ENCODE measurements at places on chromosomes 5 and 9.

GRCh38 chr5:62283005-62283404, 23.0 kb upstream of the KIF2A start:
- no peak for DNase-seq

DNA sequence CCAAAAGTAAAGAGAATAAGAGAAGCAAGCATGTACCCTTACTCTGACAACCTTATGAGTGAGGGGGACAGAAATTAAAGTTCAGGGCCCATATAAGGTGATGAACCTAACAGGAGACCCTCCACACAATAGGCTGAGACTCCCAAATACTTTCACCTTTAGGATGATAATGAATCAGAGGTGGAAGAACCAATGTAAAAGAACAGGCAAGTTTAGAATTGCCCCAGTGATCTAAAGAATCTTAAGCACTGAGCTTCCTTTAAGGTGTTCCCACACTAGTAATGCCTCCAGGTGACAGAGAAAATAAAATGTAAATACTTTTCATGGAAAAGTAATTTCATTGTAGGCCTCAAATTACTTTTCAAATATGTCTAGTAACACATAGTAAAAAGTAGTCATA, 8.2 kb upstream of the FAM151B start:
- no peak for DNase-seq

DNA sequence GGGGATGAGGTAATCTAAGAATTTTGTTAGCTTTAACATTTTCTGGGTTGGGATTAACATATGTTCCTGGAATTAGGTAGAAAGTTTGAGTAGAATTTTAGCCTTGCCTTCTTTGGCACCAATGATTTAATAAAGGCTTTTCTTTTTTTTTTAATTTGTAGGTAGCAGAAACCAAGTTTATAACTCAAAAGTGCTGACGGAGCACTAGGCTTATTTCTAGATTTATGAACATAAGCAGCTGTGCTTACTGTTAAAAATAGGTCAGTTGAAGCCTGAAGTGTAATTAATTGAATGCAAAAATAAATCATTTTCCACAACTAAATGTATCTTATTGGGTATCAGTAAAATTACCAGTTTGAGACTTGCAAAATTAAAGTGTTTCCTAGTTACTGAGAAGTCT, 62.4 kb downstream of the TAF11L14 start:
- no peak for DNase-seq

DNA sequence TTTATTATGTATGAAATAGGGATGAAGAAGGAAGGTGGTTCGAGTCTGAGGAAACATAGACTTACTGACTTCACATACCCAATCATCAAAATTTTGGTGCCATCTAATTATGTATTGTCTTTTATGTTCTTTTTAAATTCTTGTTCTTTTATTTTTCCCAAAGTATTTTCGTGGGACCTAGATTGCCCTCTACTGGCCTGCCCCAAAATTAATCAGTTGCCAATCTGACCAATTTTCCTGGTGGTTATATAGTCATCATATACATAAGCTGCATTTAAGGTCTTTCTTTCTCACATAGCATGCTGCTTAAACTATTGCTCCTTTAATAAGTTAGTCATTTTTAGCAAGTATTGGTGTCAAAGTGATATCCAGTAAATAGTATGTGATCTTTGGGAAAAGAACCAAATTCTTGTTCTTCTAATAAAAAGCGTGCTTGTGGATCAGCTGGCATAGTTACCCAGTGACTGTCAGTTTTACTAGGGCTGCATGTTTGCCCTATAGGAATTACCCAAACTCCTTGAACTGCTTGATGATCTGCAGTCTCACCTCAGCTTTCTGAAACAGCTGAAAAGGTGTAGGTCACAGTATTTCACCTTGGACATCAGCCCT, 223.5 kb downstream of the SH3GL2 start:
- no peak for DNase-seq

DNA sequence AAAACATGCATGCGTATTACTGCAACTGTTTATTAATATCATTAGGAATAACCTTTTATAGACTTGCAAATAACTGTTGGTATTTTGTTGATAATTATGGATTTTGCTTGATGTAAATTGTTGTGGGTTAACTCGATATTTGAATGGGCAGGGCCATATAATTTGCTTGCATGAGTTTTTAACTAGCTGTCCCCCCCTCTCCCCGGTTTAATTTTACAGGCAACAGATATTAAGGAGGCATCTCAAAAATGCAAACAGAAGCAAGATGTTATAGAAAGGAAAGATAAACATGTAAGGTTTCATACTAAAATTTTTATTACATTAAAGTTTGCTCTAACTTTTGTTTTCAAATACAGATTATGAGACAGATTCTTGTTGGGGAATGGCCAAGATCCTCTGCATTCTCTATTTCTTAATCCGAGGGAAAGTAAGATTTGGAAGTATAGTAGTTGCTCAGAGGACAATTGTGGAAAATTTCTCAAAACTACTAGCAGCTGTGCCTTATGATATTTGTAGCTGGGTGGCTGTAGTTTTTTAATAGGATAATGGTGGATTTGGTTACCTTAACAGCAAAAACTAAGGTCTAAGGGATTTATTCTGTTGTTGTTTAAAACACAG, 27.3 kb downstream of the SMC5 start:
- DNase-seq = no peak

DNA sequence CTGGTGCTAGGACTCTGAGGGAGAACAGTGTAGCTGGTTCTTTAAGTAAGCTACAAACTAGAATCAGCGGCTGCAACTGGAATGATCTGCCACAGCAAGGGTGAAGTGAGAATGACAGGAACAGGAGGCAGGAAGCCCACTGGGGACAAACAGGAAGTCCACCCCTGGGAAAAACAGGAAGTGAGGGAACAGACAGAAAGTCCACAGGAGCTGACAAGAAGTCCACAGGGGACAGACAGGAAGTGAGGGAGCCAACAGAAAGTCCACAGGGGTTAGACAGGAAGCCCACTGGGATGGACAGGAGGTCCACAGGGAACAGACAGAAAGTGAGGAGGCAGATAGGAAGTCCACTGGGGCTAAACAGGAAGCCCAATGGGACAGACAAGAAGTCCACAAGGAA, 15.5 kb downstream of the ADAMTS16 start:
- no peak for DNase-seq

All from NCI-H2107 (cell line).